SK-N-SH (cell line): ENCODE measurements at places on chromosomes 16 and 17.

GRCh38 chr17:51118330-51119195, 2.1 kb downstream of the SPAG9 start:
- DNase-seq = peak; percentile 25
- H3K4me3 ChIP-seq = peak overlapping the region; percentile 86
- no peaks in the 10 kb centered on the region for H3K36me3 ChIP-seq
- no peak overlapping the region for H3K27ac ChIP-seq
- H3K4me1 ChIP-seq = peaks cover 9% of the 10 kb centered on the region

GRCh38 chr16:77918809-77919707, 103.3 kb upstream of the CLEC3A start:
- no peaks in the 10 kb centered on the region for H3K36me3 ChIP-seq
- H3K4me1 ChIP-seq = peaks cover 3% of the 10 kb centered on the region; the same call in 1 of the 2 replicates
- DNase-seq = no peak
- H3K27me3 ChIP-seq = no peaks in the 10 kb centered on the region
- no peak overlapping the region for H3K27ac ChIP-seq
- no peak overlapping the region for H3K4me3 ChIP-seq

DNA sequence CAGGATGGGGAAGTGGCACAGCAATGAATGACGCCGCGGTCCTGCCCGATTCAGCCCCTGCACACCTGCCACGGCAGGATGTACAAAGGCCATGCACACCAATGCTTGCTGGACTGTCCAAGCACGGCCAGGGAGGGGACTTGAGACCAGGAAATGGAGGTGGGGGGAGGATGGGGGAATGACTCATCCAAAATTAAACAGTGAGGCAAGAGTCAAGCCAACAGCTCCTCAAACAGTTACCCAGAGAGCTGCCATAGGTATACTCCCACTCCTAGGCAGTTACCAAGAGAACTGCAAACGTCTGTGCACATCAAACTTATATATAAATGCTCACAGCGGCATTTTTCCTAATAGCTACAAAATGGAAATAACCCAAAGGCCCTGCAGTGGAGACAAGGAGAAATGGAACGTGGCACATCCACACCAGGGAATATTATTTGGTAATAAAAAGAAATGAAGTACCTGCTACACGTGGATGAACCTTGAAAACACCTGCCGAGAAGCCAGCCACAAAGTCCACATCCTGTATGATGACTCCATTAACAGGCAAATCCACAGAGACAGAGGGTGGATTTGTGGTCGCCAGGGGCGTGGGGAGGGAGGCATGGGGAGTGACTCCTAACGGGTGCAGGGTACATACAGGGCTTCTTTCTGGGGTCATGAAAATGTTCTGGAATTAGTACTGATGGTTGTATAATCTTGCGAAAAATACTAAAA, 54.1 kb downstream of the VAC14 start:
- no peak overlapping the region for H3K4me3 ChIP-seq
- no peak for DNase-seq
- peaks cover 8% of the 10 kb centered on the region for H3K36me3 ChIP-seq
- H3K4me1 ChIP-seq = peaks cover 41% of the 10 kb centered on the region; the same call in 1 of the 2 replicates
- H3K27ac ChIP-seq = peak overlapping the region; percentile 92

DNA sequence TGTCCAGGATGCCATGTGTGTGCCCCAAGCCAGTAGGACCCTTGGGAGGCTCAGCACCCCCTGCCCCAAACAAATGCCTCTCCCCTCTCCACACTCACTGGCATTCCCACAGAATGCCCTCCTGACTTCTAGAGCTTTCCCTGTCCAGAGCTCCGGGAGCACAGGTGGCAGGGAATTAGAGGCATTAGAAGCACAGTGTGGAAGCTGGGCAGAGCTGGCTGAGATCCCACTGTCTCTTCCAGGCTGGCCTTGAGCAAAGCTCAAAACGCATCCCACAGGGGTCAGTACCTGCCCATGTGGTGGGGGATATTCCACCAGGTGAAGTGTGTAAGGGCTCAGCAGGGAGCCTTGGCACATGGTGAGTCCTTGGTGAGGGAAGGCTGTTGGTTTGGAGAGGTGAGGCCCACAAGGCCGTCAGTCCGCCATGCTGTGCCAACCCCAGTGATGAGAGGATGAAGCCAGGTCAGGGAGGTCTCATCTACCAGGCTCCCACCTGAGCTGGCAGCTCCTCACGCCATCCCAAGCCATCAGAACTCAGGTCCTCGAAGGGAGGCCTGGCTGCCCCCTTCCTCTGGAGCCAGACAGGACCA, 18.1 kb downstream of the ENDOV start:
- peaks cover 3% of the 10 kb centered on the region for H3K36me3 ChIP-seq
- H3K27ac ChIP-seq = no peak overlapping the region
- H3K27me3 ChIP-seq = no peaks in the 10 kb centered on the region
- no peaks in the 10 kb centered on the region for H3K4me1 ChIP-seq
- H3K4me3 ChIP-seq = no peak overlapping the region

GRCh38 chr16:26348095-26348494, 656.3 kb downstream of the HS3ST4 start:
- no peaks in the 10 kb centered on the region for H3K36me3 ChIP-seq
- no peak overlapping the region for H3K4me3 ChIP-seq
- no peak overlapping the region for H3K27ac ChIP-seq
- no peak for DNase-seq

- H3K27ac ChIP-seq = no peak overlapping the region
- no peak for DNase-seq
- H3K36me3 ChIP-seq = peaks cover 38% of the 10 kb centered on the region
- no peaks in the 10 kb centered on the region for H3K27me3 ChIP-seq
Observed at GRCh38 chr16:89981414-89981813, 32.9 kb downstream of the DEF8 start.
